ENCODE measurements at places on chromosomes 16 and 17.

DNA sequence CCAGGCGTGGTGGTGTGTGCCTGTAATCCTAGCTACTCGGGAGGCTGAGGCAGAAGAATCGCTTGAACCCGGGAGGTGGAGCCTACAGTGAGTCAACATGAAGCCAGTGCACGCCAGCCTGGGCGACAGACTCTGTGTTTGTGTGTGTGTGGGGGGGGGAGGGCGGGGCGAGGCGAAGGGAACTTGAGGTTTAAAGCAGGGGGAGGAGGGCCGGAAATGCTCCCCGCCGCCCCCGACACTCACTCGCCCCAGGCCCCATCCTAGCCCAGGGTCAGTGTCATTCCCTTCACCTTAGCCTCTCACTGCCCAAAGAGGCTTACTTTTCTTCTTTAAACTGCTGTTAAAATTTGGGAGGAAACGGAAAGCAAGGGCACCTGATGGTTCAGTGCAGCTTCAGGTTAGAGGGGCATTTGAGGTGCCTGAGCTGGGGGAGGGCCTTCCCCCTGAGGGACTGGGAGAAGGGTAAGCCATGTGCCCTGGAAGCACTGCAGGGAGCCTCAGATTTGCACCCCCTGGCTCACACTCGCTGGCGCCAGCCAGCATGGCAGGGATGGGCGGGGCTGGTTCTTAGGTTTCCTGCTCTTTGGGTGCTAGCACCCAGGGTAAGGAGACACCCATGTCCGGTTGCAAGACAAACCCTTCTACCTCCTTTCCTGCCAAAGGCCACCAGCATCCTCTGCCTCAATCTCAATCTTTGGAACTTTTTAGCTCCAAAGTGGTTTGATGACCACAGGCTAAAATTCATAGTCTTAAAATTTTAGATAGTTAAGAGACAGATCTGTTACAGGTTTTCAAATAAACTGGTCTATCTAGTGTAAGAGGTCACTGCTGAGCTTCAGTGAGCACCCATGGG is 2.2 kb upstream of the LIMD2 start:
- DNase-seq = no peak

DNA sequence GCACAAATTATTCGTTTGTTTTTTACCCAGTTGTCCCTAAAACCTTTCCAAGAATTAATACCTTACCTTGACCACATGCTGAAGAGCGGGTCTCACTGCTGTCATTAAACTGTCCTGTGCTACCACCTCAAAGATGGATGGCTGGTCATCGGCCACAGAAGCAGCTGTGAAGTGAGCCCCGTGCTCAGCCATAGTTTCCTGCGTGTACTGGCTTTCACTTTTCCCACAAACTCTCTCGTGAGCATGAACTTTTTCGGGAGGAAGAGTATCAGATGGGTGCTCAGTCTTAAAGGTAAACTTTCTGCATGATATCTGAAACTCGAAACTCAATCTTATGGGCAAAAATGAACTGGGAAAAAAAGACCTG is 558 bp downstream of the PEX12 start:
- no peak for DNase-seq

DNA sequence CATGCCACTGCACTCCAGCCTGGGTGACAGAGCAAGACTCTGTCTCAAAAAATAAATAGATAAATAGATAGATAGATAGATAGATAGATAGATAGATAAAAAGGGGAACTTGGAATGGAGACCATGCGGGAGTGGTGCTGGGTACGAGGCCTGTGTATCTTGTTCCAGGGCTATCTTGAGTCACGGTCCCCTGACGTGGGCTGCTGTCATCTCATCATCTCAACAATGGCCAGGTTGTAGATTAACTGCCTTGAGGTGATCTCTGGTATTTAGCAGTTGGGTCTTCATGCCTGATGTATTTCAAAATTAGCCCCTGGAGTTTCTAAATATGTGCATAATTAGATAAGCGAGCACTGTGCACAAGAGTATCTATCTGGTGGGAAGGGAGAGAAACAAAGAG is 212.1 kb downstream of the CDRT15L2 start:
- DNase-seq = no peak

DNA sequence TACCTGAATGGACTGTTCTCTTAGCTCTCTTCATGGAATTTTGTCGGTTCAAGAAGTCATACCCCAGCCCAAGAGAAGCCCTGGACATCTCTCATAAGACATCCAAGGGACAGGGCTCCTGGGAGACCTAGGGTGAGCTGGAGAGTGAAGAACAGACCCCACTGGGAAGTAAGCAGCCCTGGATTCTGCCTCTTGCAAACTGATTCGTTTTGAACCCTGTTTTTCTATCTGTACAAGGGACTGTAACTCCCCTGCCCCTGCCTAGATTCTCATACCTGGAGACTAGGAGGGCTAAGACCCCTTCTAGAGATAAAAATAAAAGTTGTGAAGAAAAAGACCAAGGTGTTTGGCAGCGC is 449 bp downstream of the CCL3L1 start:
- no peak for DNase-seq

- no peak for DNase-seq
Observed at GRCh38 chr17:34519282-34519681, 60.1 kb upstream of the TMEM132E start.

DNA sequence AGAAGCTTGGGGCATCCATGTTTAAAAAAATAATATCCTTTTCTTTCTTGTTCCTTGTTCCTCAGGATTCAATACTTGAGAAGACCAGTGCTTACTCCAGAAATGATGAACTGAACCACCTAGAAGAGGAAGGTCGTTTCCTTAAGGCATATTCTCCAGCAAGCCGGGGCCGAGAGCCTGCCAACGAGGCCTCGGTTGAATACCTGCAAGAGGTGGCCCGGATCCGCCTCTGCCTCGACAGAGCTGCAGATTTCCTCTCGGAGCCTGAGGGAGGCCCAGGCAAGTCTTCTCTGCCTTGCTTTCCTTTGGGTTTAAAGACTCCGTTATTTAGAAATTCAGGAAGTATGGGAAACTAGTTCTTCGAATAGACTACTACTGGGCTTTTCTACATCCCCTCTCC is 42.5 kb upstream of the ENDOV start:
- DNase-seq = no peak

All from HuH-7.5 (cell line).